ENCODE measurements at places on chromosomes 2 and 18. TPM values are rescaled to one million over a fixed set of nuclear protein-coding genes. Genes with fewer than 3 reads are reported as not detected.

IL1B gene
- 54.3 TPM for total RNA-seq

ZRANB3 gene
- 7.6 TPM for total RNA-seq

RIT2 gene
- not detected for total RNA-seq

ALPP gene
- total RNA-seq: not detected

CACNB4 gene
- 1.1 TPM for total RNA-seq

DNAH6 gene
- 0.09 TPM for total RNA-seq

ALPI gene
- total RNA-seq: not detected

HOXD4 gene
- total RNA-seq: 0.18 TPM

DNAH7 gene
- 0.28 TPM for total RNA-seq

HOXD8 gene
- 1.6 TPM for total RNA-seq

KCNIP3 gene
- 0.57 TPM for total RNA-seq

CGREF1 gene
- 7.0 TPM for total RNA-seq

SLC30A3 gene
- total RNA-seq: under 0.01 TPM

CFAP210 gene
- total RNA-seq: not detected

PASK gene
- 1.3 TPM for total RNA-seq

CCDC142 gene
- total RNA-seq: 20.0 TPM

TMEM163 gene
- total RNA-seq: not detected

RSAD2 gene
- 0.55 TPM for total RNA-seq

CFAP221 gene
- not detected for total RNA-seq
